ENCODE measurements at places on chromosomes 7 and 10.

- no peak for DNase-seq
Observed at GRCh38 chr10:69885379-69886013, 83.8 kb downstream of the COL13A1 start.

DNA sequence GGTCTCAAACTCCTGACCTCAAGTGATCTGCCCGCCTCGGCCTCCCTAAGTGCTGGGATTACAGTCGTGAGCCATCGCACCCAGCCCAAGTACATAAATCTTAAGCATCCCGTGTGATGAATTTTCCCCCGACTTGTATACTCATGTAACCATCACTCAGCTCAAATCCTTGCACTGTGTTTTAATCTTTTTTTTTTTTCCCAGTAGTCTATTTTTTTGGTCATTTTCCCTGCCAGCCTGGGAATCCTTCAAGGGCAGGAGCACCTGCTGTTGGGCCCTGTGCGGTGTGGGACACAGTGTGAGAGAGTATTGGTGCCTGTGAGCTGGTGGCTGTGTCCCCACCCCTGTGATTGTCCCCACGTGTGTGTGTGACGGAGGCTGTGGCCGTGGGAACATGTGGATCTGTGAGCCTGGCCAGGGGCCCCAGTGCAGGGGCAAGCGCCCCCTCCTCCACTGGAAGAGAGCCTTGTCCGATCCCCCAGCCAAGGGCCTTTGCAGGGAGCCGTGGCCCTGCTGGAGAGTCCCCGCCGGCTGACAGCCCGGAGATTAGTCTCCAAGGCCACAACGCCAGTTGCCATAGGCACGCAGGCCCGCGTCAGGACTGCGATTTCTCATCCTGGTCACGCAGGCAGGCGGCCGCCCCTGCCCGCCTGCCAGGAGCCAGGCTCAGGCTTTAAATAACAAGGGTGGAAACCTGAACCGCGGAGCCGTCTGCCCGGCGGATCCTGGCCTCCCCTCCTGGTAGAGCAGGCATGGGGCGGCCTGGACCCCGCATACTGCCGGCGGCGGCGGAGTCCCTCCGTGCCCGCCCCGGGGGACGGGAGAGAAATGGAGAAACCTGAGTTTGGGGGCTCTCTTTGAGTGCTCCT is 26.5 kb downstream of the GTF2IRD1 start:
- no peak for DNase-seq

- no peak for DNase-seq
Observed at GRCh38 chr7:127151379-127151778, 101.4 kb downstream of the GRM8 start.

GRCh38 chr10:114632869-114633715 is 25.0 kb downstream of the ABLIM1 start:
- no peak for DNase-seq
